MCF 10A (cell line): ENCODE measurements at places on chromosomes 1 and 21.

DNA sequence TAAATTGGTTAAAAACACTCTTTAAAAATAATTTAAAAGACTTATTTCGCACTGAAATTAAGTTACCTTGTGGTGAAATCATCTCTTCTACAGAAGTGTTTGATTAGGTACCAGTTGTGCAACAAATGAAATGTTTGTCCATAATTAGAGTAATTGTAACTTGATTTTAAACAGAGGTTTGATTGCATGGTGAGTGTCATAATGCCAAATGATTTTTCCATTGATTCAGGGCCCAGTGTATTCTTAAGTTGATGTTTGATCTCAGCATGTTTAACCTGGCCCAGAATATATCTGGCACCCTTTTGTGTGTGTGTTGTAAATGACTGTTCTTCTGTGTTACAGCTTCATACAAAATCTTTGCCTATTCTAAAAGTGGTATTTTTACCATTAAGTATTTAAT is 28.5 kb downstream of the LRRC8B start:
- DNase-seq, result no peak

- no peak for DNase-seq
These were observed 2.5 kb downstream of the LORICRIN start for GRCh38 chr1:153262070-153262366.

DNA sequence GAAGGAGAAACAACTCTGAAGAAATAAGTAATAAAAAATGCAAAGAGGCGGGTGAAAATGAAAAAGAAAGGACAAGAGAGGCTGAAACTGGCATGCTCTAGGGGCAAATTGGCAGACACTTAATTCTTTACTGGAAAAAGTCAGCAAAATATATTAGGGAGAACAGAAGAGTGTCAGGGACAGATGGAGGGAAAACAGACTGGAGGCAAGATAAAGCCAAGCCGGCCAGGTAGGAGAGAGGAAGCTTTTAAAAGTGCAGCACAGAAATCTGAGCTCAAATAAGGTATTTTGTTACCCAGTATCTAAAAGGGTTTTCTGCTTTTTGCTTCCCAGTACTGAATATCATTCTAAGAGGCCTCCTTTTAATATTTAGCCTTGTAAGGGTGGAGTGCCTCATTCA is 339.3 kb downstream of the PAPPA2 start:
- no peak for DNase-seq

- peak; percentile 97 for DNase-seq
These were observed 25.3 kb upstream of the PEF1 start for GRCh38 chr1:31669786-31670592.
